ENCODE measurements at places on chromosomes 3 and 15.

GRCh38 chr3:187975561-187976364 is 178.2 kb upstream of the LPP start:
- H3K27me3 ChIP-seq: no peaks in the 10 kb centered on the region
- H3K27ac ChIP-seq: no peak overlapping the region
- no peaks in the 10 kb centered on the region for H3K36me3 ChIP-seq
- H3K4me3 ChIP-seq: no peak overlapping the region

GRCh38 chr3:42696356-42697288 is 6.0 kb downstream of the HHATL start:
- H3K27ac ChIP-seq: no peak overlapping the region
- no peaks in the 10 kb centered on the region for H3K4me1 ChIP-seq
- DNase-seq: no peak
- H3K27me3 ChIP-seq: no peaks in the 10 kb centered on the region
- H3K36me3 ChIP-seq: no peaks in the 10 kb centered on the region

GRCh38 chr3:83426300-83426699 is 1532.5 kb upstream of the CADM2 start:
- H3K27ac ChIP-seq: no peak overlapping the region
- H3K36me3 ChIP-seq: no peaks in the 10 kb centered on the region
- no peak overlapping the region for H3K4me3 ChIP-seq
- no peaks in the 10 kb centered on the region for H3K27me3 ChIP-seq
- peaks cover 3% of the 10 kb centered on the region for H3K4me1 ChIP-seq

GRCh38 chr3:130758624-130759369 is 12.2 kb upstream of the PIK3R4 start:
- H3K4me1 ChIP-seq: no peaks in the 10 kb centered on the region
- H3K27me3 ChIP-seq: no peaks in the 10 kb centered on the region
- H3K27ac ChIP-seq: no peak overlapping the region
- DNase-seq: no peak

- H3K4me1 ChIP-seq: no peaks in the 10 kb centered on the region
- H3K27me3 ChIP-seq: no peaks in the 10 kb centered on the region
- H3K36me3 ChIP-seq: no peaks in the 10 kb centered on the region
These were observed 1445.1 kb upstream of the CADM2 start for GRCh38 chr3:83513677-83514076.

- no peak for DNase-seq
- no peak overlapping the region for H3K27ac ChIP-seq
- H3K4me1 ChIP-seq: no peaks in the 10 kb centered on the region
- H3K36me3 ChIP-seq: no peaks in the 10 kb centered on the region
- no peaks in the 10 kb centered on the region for H3K27me3 ChIP-seq
These were observed 435.6 kb downstream of the MECOM start for GRCh38 chr3:169227911-169228310.

GRCh38 chr15:65204931-65205660 is 6.2 kb downstream of the CILP start:
- H3K4me3 ChIP-seq: no peak overlapping the region
- no peaks in the 10 kb centered on the region for H3K4me1 ChIP-seq
- H3K36me3 ChIP-seq: no peaks in the 10 kb centered on the region
- no peak overlapping the region for H3K27ac ChIP-seq
- no peaks in the 10 kb centered on the region for H3K27me3 ChIP-seq

GRCh38 chr3:129605203-129605921 is 1.1 kb downstream of the PLXND1 start:
- peak overlapping the region; percentile 65 for H3K4me3 ChIP-seq
- DNase-seq: no peak
- H3K27me3 ChIP-seq: no peaks in the 10 kb centered on the region

GRCh38 chr15:38299216-38299615 is 46.6 kb downstream of the SPRED1 start:
- H3K4me3 ChIP-seq: no peak overlapping the region
- no peak overlapping the region for H3K27ac ChIP-seq
- DNase-seq: no peak
- peaks cover 4% of the 10 kb centered on the region for H3K4me1 ChIP-seq
- no peaks in the 10 kb centered on the region for H3K27me3 ChIP-seq

DNA sequence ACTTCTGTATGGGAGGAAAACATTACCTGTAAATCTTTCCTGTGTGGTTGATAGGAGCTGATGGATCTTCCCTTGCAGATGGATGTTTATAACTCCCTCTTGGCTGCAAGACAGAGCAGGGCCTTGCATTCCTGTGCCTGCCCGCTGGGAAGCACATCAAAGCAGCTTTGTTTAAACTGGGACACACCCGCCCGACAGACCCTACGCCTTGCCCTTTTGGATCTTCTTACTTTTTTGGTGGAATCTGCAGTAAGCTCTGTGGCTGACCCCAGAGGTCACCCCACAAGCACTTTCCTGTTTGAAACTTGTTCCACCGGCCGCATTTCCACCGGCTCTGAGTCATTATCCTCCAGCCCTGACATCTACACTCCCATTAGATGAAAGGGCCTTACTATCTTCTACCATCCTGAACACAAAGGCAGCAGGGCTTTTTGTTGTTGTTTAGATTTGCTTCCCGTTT is 244.1 kb upstream of the STT3B start:
- no peak overlapping the region for H3K4me3 ChIP-seq
- H3K4me1 ChIP-seq: no peaks in the 10 kb centered on the region
- no peaks in the 10 kb centered on the region for H3K27me3 ChIP-seq
- DNase-seq: no peak

DNA sequence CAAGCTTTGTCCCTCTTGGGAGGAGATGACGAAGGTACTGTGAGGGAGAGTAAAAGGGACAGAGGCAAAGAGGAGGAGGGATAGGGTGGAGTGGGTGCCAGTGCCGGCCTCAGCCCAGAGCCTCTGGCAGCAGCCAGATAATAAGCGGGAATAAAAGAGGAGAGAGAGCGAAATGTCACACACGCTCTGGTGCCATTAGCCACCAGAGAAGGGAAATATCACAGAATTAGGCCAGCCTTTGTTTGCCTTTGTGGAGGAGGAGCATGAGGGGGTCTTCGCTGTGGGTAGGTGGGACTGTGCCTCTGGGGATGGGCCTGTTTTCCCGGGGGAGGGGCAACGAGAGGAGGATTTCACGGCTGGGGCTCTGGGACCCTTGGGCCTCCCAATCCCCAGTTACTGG is 67.8 kb downstream of the LINGO1 start:
- H3K27me3 ChIP-seq: no peaks in the 10 kb centered on the region
- H3K36me3 ChIP-seq: no peaks in the 10 kb centered on the region
- H3K27ac ChIP-seq: no peak overlapping the region
- H3K4me3 ChIP-seq: no peak overlapping the region
- H3K4me1 ChIP-seq: no peaks in the 10 kb centered on the region

DNA sequence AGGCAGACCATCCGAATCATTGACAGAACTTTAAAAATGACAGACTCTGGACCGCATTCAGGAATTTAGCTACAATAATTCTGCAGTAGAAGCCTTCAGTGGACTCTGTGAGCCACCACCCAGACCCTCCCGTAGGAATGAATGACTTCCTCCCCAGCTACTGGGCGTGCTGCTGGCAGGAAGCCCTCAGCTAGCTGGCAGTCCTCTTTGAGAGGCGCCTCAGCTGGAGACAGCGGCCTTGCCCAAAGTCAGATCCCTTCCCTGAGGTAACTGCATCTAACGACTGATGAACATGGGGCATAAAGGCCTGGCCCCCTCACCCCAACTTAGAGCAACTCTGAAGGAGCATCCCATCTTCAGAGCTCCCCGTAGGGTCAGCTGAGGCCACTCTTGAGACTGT is 25.8 kb downstream of the CRABP1 start:
- H3K27ac ChIP-seq: no peak overlapping the region
- no peaks in the 10 kb centered on the region for H3K27me3 ChIP-seq
- H3K4me3 ChIP-seq: no peak overlapping the region
- no peak for DNase-seq
- H3K4me1 ChIP-seq: no peaks in the 10 kb centered on the region
- no peaks in the 10 kb centered on the region for H3K36me3 ChIP-seq

GRCh38 chr3:14214764-14215163 is 36.1 kb downstream of the LSM3 start:
- no peak overlapping the region for H3K27ac ChIP-seq
- no peaks in the 10 kb centered on the region for H3K4me1 ChIP-seq
- no peaks in the 10 kb centered on the region for H3K27me3 ChIP-seq
- no peak for DNase-seq
- H3K36me3 ChIP-seq: no peaks in the 10 kb centered on the region
- H3K4me3 ChIP-seq: no peak overlapping the region

DNA sequence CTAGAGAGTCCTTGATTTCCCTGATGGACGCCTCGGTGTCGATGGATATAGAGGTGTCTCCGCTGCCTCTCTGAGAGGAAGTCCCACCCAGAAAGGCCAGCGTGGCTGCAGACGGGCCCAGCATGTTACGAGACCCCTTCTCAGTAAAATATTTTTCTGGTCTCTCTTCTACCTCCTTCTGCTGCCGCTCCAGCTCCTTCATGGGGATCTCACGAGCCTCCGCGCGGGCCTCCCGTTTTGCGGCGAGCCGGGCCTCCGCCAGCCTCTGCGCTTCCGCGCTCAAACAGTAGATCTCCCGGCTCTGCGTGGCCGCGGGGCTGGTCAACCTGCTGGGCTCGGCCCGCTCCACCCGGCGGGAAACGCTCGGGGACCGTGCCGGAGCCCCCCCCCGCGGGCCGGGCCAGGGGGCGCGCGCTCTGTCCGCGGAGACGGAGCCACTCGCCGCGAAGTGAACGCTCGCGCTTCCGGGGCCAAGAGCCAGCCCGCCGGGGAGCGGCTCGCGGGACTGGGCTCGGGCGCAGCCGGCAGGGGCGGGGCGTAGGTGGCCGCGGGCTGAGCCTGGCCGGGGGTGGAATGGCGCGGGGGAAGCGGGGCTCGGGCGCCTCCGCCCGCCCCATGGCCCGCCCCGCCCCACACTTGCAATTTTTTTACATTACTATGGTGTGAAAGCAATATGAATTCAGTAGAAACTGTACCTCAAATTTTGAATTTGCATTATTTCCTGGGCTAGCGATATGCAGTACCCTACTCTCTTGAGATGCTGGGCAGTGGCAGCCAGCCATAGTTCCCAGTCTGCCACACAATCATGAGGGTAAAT is 10.2 kb upstream of the KCNMB3 start:
- no peaks in the 10 kb centered on the region for H3K27me3 ChIP-seq
- H3K36me3 ChIP-seq: no peaks in the 10 kb centered on the region
- peak overlapping the region; percentile 51 for H3K4me3 ChIP-seq
- H3K27ac ChIP-seq: peak overlapping the region; percentile 19
- peak; percentile 73 for DNase-seq

- H3K27me3 ChIP-seq: no peaks in the 10 kb centered on the region
- H3K27ac ChIP-seq: no peak overlapping the region
- peaks cover 3% of the 10 kb centered on the region for H3K4me1 ChIP-seq
- H3K36me3 ChIP-seq: peaks cover 12% of the 10 kb centered on the region
- peak; percentile 6 for DNase-seq
These were observed 69.4 kb downstream of the AAGAB start for GRCh38 chr15:67185051-67185450.

- H3K27ac ChIP-seq: no peak overlapping the region
- DNase-seq: no peak
- no peaks in the 10 kb centered on the region for H3K36me3 ChIP-seq
- H3K4me3 ChIP-seq: no peak overlapping the region
- H3K4me1 ChIP-seq: no peaks in the 10 kb centered on the region
These were observed 35.9 kb downstream of the NTRK3 start for GRCh38 chr15:88220443-88221335.

DNA sequence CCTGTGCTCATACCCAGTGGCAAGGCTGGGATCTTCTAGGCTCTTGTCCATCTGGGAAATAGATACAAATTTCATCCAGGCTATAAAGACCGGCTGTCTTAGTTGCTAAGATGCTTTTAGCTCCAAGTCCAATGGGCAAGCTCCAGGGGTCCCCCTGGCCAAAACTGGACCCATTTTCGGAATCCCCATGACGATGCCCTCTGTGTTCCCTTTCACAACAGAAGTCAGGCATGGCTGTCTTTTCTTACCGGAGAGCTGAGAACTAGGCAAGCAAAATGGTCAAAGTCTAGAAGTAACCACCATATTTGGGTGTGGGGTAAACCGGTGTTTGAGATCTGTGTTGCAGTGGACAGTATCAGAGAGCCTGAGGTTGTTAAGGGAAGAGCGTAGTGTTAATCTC is 1.0 kb downstream of the GLYCTK start:
- no peaks in the 10 kb centered on the region for H3K27me3 ChIP-seq
- peaks cover 42% of the 10 kb centered on the region for H3K4me1 ChIP-seq
- peak overlapping the region; percentile 77 for H3K4me3 ChIP-seq
- H3K27ac ChIP-seq: peak overlapping the region; percentile 100

GRCh38 chr3:102133376-102133775 is 284.1 kb downstream of the NFKBIZ start:
- no peaks in the 10 kb centered on the region for H3K36me3 ChIP-seq
- DNase-seq: no peak
- no peaks in the 10 kb centered on the region for H3K4me1 ChIP-seq

DNA sequence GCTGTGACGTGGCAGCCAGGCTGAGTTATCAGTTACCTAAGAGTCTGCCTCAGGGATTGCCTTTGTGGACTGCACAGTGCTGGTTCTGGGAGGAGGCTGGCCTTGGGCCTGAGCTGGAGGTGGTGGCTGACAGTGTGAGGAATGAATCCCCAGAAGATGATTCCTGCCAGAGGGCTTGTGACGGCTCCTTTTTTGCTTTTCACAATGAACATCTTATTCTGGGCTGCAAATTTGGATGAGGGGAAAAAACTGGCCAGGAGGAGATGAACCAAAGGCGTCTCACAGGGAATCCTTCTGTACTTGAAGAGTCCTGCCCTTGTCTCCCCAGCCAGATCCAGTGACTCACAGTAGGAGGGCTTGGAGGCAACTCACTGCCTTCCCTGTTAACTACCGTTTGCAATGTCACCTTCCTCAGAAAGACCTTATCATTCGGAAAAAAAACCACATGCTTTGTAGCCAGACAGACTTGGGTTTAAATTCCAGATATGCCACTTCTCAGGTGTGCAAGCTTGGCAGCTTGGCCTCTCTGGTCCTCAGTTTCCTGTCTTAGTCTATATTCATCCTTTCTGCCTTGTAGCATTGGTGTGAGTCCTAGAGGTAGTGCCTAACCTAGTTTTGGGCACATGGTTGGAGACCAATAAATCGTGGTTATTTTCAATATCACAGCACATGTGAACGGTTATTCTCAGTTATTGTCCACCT is 19.1 kb downstream of the ST6GAL1 start:
- H3K4me3 ChIP-seq: no peak overlapping the region
- no peaks in the 10 kb centered on the region for H3K36me3 ChIP-seq
- H3K4me1 ChIP-seq: no peaks in the 10 kb centered on the region
- H3K27me3 ChIP-seq: no peaks in the 10 kb centered on the region
- DNase-seq: no peak

DNA sequence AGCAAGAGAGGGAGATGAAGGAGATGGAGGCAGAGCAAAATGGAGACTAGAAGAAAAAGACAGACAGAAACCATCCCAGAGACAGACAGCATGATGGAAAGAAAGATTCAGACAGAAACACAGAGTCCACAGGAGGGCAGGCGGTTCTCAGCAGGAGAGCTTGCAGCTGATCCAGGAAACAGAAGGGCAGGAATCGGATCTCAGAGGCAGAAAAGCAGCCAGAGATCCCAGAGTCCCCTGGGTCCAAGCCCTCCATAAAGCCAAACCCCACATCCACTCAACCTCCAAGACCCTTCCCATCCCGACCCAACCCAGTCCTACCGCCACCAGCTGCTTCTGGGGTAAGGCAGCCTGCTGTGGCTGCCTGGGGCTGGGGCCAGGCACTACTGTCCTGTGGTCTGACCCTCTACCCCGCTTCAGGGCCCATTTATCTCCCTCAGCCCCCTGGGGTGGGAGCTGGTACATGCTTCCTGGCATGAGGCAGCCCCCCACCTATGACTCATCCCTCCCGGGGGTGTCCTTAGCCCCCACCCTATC is at the start of gene UCN2:
UCN2 (minus strand) TSS at position 400 of the 537 bp plus-strand sequence. CDS start 657 bp downstream, outside the sequence.
- H3K4me3 ChIP-seq: no peak within 1 kb of the TSS
- no peak within 1 kb of the TSS for H3K27ac ChIP-seq
- no peaks in the 10 kb centered on the region for H3K27me3 ChIP-seq
- DNase-seq: no peak
- H3K36me3 ChIP-seq: no peaks in the 10 kb centered on the region
